ENCODE measurements at places on chromosomes 12 and 14. TPM values are rescaled to one million over a fixed set of nuclear protein-coding genes. Genes with fewer than 3 reads are reported as not detected.

DNA sequence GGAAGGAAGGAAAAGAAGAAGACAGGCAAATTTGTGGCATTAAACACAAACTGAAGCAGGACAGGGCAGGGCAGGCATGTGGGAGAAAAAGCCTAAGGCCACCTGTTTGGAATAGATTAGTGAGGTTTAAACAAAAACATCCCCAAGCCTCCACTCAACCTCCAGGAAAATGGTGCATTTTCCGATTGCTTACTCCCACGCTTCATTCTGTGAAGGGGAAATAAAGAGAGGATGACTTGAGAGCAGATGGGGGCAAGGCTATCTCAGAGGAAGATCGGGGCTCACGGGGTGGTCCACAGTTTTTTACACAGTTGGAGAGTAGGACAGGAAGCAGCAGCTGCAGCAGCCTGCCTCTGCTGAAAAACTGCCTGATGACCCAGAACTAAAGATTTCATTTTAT is 250.9 kb downstream of the DUSP6 start:
- no peaks in the 10 kb centered on the region for H3K4me1 ChIP-seq
- H3K27ac ChIP-seq = no peak overlapping the region
- no peak overlapping the region for H3K4me3 ChIP-seq
- DNase-seq = no peak
- no peaks in the 10 kb centered on the region for H3K27me3 ChIP-seq
- H3K36me3 ChIP-seq = no peaks in the 10 kb centered on the region

- no peak for DNase-seq
- H3K4me1 ChIP-seq = no peaks in the 10 kb centered on the region
- no peak overlapping the region for H3K27ac ChIP-seq
- no peak overlapping the region for H3K4me3 ChIP-seq
- H3K36me3 ChIP-seq = no peaks in the 10 kb centered on the region
Measured at GRCh38 chr12:61018571-61018970, 1241.6 kb upstream of the USP15 start.

GRCh38 chr12:89346741-89347324 is 5.5 kb downstream of the DUSP6 start:
- H3K4me3 ChIP-seq = no peak overlapping the region
- H3K4me1 ChIP-seq = peaks cover 65% of the 10 kb centered on the region
- no peak overlapping the region for H3K27ac ChIP-seq
- DNase-seq = peak; percentile 28

DNA sequence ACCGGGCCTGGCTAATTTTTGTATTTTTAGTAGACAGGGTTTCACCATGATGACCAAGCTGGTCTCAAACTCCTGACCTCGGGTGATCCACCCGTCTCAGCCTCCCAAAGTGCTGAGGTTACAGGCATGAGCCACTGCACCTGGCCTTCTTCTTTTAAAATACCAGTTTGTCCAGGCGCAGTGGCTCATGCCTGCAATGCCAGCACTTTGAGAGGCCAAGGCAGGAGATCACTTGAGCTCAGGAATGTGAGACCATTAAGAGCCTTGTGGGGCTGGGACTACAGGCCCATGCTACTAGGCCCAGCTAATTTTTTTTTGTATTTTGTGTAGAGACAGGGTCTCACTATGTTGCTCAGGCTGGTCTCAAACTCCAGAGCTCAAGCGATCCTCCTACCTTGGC is 8.1 kb upstream of the PEBP1 start:
- H3K36me3 ChIP-seq = no peaks in the 10 kb centered on the region
- no peaks in the 10 kb centered on the region for H3K27me3 ChIP-seq
- no peak overlapping the region for H3K27ac ChIP-seq
- H3K4me3 ChIP-seq = no peak overlapping the region
- no peak for DNase-seq
- H3K4me1 ChIP-seq = peaks cover 14% of the 10 kb centered on the region

The VRTN gene
- not detected for total RNA-seq

The C12orf42 gene
- 1.2 TPM for total RNA-seq
